GM20000 (cell line): ENCODE measurements at places on chromosomes 7 and 10.

DNA sequence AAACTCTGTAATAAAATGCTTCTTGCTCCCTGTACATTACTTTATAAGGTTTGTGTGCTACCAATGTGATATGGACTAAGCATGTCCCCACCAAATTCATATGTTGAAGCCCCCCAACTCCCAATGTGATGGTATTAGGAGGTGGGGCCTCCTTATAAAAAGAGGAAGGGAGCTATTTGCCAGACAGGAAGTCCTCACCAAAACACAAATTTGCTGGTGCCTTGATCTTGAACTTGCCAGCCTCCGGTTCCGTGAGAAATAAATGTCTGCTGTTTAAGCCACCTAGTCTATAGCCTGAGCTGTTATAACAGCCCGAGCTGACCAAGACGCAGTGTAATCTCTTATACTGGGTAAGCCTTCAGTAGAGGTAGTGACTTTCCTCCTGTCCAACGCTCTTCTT lies 114.5 kb downstream of the INHBA start:
- no peak for DNase-seq

DNA sequence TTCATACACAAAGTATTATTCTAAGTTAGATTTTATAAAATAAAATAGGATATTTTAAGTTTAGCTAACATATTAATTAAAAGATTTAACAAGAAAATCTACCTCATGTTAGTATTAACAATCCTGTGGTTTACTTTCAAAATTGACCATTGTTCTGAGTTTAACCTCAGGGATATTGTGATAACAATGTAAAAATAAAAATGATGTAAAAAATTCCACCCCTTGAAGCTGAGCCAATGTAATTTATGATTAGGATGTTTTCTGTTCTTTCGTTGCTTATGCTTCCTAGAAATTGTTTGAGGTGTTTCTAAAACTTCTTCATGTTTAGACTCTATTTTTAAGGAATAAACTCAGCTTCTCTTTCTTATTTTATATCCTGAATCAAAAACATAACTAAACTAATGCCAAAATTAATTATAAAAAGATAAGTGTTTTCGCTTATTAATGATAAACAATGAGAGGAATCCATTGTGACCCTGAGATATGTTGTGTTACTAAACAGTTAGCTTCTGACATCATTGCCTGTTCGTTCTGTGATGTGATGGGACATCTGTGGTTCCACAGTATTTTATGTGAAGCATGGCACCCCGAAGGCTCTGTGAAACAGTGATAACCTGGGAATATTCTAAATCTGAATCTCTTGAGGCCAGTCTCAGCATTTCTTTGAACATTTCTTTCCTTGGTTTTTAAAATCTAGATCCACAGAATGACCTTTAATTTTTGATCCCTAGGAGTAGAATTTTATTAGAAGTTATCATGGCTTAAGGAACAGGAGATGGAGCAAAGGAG lies 340.8 kb downstream of the ARL4A start:
- no peak for DNase-seq

DNA sequence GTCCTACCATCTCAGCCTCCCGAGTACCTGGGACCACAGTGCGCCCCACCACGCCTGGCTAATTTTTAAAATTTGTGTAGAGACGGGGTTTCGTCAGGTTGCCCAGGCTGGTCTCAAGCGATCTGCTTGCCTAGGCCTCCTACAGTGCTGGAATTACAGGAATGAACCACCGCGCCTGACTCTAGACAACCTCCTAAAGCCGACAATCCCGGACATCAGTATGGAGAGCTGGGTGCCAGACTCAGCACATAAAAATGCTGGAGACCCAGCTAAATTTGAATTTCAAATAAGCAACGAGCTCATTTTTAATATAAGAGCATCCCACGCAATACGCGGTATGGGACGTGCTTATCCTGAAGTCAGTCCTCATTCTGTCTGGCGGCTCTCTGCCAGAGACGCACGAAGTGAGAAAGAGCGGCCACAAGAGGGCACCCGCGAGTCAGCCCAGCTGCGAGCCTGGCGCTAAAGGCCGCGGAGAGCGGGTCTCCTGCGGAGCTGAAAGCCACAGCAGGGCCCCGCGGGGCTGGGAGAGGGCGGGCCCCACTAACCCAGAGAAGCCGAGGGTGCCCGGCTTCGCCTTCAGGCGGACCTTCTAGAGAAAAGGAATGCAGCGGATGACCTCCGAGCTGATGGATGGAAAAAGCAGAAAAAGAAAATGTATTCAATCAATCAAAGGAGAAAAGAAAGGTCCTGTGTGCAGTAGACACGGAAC lies 7.0 kb downstream of the CALY start:
- peak; percentile 93 for DNase-seq

GRCh38 chr10:35417795-35418194 lies 81.5 kb downstream of the CCNY start:
- DNase-seq: no peak

DNA sequence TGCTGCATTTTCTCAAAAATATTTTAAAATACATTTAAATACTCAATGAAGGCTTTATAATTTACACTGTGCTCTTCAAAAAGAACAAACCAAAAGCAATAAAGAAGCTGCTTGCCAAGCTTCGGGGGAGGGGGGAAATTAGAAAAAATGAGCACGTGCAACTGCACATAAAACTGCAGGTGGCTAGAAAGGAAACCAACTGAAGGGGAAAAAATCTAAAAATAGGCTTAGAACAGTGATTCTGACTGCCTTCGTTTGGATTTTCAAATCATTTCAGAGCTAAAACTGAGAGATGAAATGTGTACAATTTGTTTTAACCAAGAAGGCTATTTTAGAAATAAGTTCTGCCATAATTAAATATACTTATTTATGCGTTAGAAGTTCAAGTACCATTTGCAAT lies 61.4 kb downstream of the ABI1 start:
- DNase-seq: peak; percentile 30

GRCh38 chr7:116492654-116493109 lies 6.9 kb upstream of the CAV2 start:
- no peak for DNase-seq

DNA sequence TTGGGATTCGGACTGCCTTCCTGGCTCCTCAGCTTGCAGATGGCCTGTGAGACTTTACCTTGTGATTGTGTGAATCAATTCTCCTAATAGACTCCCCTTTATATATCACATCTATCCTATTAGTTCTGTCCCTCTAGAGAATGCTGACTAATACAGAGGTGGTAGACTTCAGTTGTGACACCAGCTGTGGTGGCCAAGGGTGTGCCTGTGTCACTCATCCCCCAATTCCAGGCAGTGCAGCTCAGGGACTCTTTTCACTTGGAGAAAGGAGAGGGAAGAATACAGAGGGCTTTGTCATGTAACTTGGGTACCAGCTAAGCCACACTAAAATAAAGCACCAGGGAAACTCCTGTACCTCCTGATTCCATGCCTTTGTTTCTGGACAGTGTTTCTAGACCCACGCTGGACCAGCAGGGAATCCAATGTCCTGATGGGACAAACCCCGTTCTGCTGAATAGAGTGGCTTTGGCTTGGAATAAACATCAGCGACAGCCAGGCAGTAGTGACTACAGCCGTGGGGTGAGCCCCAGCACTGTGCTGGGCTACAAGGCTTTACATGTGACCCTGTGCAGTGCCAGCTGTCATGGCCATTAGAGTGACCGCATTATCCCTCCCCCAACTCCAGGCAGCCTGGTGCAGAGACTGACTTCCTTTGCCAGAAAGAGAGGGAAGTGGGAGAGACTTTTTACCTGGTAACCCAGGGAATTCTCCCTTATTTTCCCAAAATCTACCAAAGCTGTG lies 233.6 kb downstream of the ANK3 start:
- no peak for DNase-seq
